ENCODE measurements at places on chromosomes 4 and X. TPM values are rescaled to one million over a fixed set of nuclear protein-coding genes. Genes with fewer than 3 reads are reported as not detected.
A peak's percentile ranks its signal among the peaks of the same experiment; 100 is the strongest.

DNA sequence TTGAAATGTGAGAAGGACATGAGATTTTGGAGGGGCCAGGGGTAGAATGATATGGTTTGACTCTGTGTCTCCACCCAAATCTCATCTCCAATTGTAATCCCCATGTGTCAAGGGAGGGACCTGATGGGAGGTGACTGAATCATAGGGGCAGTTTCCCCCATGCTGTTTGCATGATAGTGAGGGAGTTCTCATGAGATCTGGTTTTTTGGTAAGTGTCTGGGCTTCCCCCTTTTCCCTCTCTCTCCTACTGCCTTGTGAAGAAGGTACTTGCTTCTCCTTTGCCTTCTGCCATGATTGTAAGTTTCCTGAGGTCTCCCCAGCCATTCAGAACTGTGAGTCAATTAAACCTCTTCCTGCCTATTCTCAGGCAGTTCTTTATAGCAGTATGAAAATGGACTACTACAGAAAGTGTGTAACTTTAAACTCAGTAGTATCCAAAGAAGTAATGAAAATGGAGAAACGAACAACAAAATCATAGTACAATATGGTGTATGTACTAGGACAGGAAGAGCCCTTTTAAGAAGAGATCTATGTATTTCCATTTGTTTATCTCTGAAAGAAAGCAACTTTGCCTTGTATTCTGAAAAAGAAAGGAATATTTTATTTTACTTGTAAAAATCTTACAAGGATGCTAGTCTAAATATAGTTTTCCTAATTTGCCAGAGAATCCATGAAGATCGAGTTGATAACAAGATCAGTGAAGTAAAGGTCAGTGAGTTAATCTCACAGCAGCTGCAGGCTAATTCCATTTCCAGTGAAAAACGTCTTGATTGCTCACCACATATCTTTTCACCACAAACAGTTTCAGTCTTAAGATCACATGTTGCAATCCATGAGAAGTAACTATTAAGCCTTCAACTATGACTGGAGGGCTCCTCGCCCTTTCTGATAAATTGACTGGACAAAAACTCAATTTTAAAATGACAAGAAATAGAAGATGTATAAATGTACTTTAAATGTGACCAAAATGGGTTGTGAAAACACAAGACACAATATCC lies 20.5 kb downstream of the PKD2 start:
- no peak for DNase-seq

The C1GALT1C1 gene
- 31.4 TPM for polyA plus RNA-seq

The SPP1 gene
- 5.4 TPM for polyA plus RNA-seq

GRCh38 chrX:48487362-48487798 lies 11.4 kb downstream of the FTSJ1 start:
- DNase-seq = no peak

The PARM1 gene
- polyA plus RNA-seq = 25.4 TPM

- DNase-seq = no peak
These were observed 735.4 kb downstream of the PCDH7 start for GRCh38 chr4:31455612-31456011.

GRCh38 chrX:53511322-53511721 lies 77.2 kb upstream of the HSD17B10 start:
- no peak for DNase-seq

The SEPSECS gene
- polyA plus RNA-seq = 2.8 TPM

The ASB5 gene
- polyA plus RNA-seq = not detected

The SYTL4 gene
- 3.4 TPM for polyA plus RNA-seq

The CD38 gene
- 4.8 TPM for polyA plus RNA-seq

DNA sequence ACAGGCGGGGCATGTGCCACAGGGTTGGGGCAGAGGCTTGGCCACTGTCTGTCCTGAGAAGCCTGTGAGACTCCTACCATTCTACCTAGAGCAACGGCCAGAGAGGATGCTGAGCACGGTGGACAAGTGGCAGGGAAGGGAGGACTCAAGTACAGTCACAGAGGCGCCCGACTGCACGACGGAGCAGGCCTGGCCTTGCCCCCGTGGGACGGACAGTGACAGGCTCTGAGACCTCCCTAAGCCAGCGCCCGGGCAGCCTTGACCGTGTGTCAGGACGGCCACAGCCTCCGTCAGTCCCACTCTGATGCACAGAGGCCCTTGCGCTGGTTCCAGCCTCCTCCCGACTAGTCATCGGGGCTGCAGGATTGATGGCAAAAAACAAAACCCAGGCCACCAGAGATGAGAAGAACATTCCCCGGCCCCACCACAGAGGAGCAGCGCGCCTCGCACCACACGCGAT lies 36.7 kb upstream of the MXD4 start:
- no peak for DNase-seq

DNA sequence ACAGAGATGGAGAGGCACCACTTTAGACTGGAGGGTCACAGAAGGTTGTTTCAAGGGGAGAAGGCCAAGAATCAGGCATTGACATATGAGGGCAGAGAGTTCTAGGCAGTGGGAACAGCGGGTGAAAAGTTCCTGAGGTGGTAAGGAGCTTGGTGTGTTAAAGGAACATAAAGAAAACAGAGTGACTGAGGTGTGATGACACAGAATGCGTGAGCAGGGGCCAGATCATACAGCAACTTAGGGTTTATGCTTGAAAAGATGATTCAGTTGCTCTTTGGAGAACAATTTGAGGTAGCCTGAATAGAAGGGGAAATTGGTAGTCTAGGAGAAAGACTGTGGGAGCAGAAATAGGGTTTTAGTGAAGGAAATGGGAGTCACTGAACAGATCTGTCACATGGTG lies 179.2 kb downstream of the AMELX start:
- no peak for DNase-seq

DNA sequence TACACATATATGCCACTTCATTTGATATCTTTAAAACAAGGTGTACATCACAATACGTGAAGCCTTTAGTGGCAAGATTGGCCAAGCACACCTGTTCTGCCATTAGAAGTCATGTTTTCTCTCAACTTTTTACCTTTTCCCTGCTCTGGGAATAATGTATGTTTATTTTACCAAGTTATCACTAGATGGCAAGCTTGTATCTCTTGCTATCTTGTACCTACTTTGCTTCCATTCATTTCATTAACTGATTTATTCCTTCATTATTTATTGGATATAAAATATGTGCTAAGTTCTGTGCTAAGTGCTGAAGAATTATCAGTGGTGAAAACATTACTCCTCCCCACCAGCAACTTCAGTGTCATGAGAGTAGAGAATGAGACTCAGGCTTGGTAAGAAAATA lies 245.5 kb downstream of the ANK2 start:
- no peak for DNase-seq

GRCh38 chrX:133726211-133726630 lies 259.2 kb downstream of the GPC3 start:
- DNase-seq = no peak

DNA sequence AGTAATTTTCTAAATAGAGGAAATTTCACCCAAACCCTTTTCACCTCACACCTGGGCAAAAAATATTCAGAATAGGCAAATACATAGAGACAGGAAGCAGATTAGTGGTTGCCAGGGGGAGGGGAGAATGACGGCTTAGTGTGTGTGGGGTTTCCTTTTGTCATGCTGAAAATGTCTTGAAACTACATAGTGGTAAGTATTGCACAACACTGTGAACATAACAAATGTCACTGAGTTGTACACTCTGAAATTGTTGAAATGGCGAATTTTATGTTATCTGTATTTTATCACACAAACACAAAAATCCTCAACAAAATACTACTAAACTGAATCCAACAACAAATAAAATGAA lies 60.7 kb upstream of the PLAC1 start:
- no peak for DNase-seq

- DNase-seq = peak; percentile 66
These were observed 66.9 kb downstream of the ARHGEF38 start for GRCh38 chr4:105619188-105619931.

The FAT4 gene
- polyA plus RNA-seq = 2.6 TPM

- DNase-seq = no peak
These were observed 8.5 kb downstream of the RAPGEF2 start for GRCh38 chr4:159111416-159111815.

DNA sequence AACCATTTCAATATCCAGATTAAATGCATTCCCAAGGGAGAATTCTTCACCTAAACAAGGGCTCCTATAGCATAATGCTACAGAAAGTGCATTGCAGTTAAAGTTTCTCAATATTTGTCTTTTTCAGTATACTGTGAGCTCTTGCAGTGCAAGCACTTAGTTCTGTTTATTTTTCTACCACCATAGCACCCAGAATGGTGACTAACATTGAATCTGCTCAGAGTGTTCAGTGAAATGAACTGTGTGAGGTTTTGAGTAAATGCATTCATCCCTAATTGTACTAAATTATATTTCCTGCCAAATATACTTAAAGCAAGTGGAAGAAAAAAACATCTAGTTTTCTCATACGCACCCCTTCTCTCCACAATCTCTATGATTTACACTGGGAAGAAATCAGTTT lies 383.9 kb downstream of the PCDH7 start:
- DNase-seq = peak; percentile 61

GRCh38 chr4:8092282-8092681 lies 66.3 kb downstream of the ABLIM2 start:
- DNase-seq = no peak

DNA sequence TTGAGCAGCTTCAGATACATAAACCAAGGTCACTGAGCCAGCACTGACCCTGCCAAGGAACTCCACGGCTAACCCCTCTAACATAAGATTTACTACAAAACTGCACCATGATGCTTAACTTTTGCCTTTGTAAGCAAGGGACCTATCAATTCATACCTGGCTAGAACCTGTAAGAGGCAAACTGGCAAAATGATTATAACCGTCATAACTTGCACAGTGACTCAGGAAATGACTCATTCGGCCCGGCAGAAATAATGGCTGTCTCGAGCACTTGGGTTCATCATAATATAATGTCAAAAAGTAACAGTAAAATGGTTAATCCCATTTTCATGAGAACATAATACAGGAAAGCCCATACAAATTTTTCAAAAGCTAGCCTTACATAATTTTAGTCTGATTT lies 17.2 kb downstream of the RASGEF1B start:
- DNase-seq = no peak

The CXCL6 gene
- 4.2 TPM for polyA plus RNA-seq

The HMGB2 gene
- polyA plus RNA-seq = 126 TPM

- no peak for DNase-seq
These were observed 33.4 kb downstream of the RUFY3 start for GRCh38 chr4:70754990-70755688.

The RHOXF1 gene
- polyA plus RNA-seq = 0.37 TPM

GRCh38 chrX:103797691-103798090 lies 21.1 kb downstream of the PLP1 start:
- no peak for DNase-seq

The PRKX gene
- polyA plus RNA-seq = 6.0 TPM

The CT45A3 gene
- not detected for polyA plus RNA-seq

- DNase-seq = peak; percentile 27
These were observed 86.3 kb upstream of the RAPGEF2 start for GRCh38 chr4:159016593-159017024.

GRCh38 chrX:19350941-19351384 lies 7.2 kb downstream of the PDHA1 start:
- DNase-seq = no peak

The GAGE10 gene
- not detected for polyA plus RNA-seq

The PGAM4 gene
- 0.08 TPM for polyA plus RNA-seq

Data from lung (tissue), 17 donors.